ENCODE measurements at places on chromosomes 3 and 15.
A peak's percentile ranks its signal among the peaks of the same experiment; 100 is the strongest.

DNA sequence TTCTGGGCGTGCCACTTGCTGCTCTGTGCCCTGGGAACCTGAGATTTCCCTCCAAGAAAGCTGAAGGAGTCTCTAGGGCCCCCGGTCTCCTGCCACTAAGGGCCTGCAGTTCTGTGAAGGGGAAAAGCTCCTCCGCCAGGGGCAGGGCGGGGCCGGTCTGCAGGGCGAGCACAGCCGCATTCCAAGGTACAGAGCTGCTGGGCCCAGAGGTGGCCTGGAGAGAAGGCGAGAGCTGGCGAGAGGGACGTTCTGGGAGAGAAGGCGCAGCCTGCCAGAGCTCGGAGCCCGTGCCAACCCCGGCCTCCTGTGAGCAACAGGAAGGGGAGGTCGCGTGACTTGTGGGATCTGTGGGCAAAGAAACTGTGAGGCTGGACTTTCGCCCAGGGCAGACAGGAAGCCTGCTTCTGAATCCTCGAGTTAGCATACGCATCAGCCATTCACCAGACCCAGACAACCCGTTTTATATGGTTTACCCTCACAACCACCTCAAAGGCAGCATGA lies 500.4 kb downstream of the SHQ1 start:
- no peak for DNase-seq

DNA sequence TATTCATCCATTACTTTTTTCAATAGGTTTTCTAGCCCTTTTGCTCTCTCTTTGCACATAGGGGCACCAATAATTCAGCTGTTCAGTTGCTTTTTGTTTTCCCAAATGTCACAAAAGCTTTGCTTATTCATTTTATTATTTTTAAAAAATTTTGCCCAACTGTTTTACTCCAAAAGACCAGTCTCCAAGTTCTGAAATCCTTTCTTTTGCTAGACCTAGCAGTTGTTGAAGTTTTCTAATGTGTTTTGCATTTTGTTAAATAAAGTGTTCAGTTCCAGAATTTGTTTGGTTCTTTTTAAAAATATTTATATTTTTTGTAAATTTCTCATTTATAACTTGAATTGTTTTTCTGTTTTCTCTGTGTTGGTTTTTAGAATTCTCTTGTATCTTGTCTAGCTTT lies 1227.3 kb downstream of the ROBO2 start:
- DNase-seq, result no peak

- no peak for DNase-seq
Measured at GRCh38 chr3:42608581-42608980, 8.1 kb downstream of the NKTR start.

DNA sequence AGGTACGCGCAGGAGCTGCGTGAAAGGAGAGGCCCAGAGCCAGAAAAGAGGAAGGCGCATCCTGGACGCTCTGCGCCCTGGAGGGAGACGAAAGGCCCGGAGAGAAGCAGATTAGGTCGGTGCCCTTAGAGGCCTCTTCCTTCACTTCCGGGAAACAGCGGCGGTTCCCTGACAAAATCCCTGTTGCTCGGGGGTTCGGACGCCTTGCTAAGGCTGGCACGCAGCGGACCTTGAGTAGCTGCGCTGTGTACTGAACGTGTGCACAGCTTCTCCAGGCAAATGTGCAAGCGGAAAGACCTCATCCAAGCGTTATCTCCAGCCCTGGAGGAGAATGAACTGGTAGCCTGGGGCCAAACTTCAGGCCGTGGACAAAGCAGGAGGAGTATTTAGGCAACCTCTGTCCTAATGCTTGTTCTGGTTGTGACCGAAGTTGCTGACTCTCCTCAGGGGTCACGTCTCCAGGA lies 3.0 kb upstream of the SOX14 start:
- no peak for DNase-seq

DNA sequence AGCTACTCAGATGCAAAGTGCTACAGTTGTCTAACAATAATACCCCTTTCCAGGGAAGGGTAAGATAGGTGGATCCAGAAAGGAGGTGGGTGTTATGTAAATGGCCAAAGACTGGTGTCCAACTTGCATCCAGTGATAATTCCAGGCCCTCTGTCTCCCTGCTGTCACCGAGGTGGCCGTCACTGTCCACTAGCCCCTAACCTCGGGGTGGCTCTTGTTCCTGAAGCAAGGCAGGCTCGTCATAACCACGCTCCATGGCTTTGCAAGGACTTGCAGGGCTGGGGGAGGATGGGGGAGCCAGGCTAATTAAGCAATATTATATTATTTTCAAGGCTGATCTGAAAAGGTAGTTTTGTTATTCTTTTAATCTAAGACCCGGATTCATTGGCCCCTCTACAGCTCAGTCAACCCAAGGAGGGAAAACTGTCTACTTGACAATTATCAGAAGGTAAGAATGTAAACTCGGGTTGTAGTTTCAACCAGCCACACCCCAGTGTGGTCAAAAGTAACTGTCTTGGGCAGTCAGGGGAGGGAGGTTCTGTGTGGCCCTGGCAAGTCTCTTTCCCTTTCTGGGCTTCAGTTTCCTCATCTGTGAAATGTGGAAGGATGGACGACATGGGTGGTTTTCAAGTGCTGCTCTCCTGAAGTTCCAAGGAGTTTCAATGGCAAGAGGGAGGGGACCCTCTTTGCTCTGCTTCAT lies 220.1 kb upstream of the BHLHE40 start:
- DNase-seq, result no peak

- DNase-seq, result no peak
Measured at GRCh38 chr15:37076543-37076942, 23.8 kb downstream of the MEIS2 start.

DNA sequence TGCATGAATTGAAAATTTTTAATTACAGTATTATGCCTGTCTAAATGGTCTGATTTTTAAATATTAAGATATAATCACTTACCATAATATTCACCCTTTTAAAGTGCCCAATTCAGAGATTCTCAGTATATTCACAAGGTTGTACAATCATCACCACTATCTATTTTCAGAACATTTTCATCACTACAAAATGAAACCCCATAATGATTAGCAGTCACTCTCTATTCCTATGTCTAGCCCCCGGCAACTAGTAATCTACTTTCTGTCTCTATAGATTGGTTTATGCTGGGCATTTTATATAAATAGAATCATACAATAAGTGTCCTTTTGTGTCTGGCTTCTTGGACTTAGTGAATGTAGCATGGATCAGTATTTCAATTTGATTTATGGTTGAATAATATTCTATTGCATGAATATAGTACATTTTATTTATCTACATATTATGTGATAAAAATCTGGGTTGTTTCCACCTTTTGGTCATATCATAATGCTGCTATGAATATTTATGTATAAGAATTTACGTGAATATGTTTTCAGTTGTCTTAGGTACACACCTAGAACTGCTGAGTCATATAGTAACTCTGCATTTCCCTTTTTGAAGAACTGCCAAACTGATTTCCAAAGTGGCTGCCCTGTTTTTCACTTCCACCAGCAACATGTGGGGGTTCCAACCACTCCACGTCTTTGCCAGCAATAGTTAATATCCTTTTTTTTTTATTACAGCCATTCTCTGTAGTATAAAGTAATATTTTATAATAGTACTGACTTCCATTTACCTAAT lies 485.7 kb upstream of the ZNF385D start:
- no peak for DNase-seq

GRCh38 chr3:84547971-84548970 lies 410.5 kb upstream of the CADM2 start:
- peak; percentile 86 for DNase-seq

- no peak for DNase-seq
Measured at GRCh38 chr3:97430601-97431000, 334.0 kb upstream of the ARL6 start.

DNA sequence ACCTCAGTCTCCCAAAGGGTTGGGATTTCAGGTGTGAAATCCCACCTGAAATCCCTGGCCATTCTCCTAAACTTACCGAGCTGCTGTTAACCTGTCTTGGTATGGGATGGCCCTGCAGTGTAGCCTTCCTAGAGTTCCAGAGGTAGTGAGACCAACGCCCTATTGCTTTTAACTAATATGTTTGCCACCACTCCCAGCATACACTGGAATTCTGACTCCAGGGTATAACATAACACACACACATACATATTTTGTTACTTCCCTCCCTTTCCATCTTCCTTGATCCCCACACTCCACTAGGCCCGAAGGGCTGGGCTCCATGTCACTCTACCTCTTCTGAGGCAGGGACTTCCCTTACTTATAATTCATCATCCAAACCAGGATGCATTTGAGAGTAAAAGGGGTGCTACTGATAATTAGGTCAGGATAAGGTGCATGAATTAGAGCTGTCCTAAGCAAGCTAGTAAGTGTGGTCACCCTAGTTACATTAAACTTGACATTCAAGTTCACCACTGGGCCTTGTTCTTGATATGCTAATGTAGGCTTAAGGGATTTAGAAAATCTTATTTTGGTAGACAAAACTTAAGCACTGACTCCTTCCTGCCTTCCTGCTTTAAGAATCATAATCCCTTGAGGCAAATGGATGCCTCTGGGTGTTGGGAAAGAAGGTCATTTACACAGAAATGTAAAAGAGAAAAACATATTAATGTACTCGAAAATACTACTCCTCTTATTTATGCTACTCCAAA lies 317.6 kb downstream of the MAGI1 start:
- no peak for DNase-seq

GRCh38 chr3:45249391-45249790 lies 23.3 kb upstream of the TMEM158 start:
- DNase-seq, result no peak

GRCh38 chr3:133984975-133985374 lies 44.8 kb downstream of the SLCO2A1 start:
- DNase-seq, result no peak

DNA sequence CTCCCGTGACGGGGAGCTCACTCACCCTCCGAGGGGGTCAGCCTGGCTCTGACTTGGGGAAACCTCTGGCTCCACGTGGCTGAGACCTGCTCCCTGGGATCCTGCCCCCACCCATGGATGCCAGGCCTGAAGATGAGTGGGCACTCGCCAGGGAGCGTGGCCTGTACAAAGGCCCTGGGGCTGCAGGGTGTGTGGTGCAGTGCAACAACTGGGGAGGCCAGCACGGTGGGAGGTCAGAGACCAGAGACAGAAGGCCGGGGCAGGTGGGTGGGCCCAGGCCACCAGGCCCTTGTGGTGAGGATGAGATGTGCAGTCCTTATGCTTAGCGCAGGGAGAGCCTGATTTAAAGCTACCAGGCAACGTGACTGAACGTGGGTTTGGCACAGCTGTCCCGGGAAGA lies 5.0 kb downstream of the DNAJB8 start:
- no peak for DNase-seq
